Cortex of kidney (tissue), 1 donor: ENCODE measurements at places on chromosomes 13 and 19.

- DNase-seq = no peak
These were observed 12.8 kb upstream of the DOCK9 start for GRCh38 chr13:98990701-98991100.

- no peak for DNase-seq
These were observed 8.1 kb upstream of the LILRB4 start for GRCh38 chr19:54654447-54655321.

DNA sequence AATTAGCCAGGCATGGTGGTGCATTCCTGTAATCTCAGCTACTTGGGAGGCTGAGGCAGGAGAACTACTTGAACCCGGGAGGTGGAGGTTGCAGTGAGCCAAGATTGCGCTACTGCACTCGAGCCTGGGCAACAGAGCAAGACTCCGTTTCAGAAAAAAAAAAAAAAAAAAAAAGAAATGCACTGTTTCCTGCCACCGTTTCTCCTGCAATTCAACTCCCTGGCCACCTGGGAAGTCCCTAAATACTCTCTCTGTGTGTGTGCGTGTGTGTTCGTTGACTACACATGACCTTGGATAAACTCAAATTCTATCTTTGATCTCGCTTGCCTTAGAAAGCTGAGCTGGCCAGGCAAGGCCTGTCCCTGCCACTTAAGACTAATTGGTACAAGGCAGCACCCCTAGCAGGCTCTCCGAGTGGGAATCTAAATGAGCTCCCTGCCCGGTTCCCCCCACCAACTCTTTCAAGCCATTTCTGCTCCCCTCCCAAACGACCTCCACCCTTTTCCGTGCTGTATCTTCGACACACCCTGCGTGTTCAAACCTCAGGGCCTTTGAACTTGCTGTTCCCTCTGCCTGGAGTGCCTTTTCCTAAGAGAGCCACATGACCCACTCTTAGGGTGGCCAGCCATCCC lies 5.2 kb upstream of the BCAT2 start:
- DNase-seq = no peak

GRCh38 chr13:44101347-44102083 lies 221.8 kb downstream of the LACC1 start:
- DNase-seq = no peak

DNA sequence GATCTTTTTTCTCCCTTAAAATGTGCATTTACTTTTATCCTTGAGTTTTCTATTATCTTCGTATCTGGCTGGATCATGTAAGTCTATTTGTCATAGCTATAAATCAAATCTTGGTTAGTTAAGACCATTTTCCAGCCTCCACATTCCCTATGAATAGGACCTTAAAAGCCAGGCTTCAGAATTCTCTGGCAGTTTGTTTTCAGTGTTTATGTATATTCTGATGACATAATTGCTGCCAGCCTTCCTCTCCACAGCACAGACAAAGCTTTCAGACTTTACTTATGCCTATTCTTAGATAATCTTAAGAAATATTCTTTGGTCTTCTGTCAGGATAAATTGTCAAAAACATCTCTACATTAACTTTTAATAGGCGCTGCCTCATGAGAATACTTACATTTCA lies 870.8 kb upstream of the SPRY2 start:
- no peak for DNase-seq

GRCh38 chr13:109751477-109751876 lies 34.9 kb downstream of the IRS2 start:
- DNase-seq = no peak

DNA sequence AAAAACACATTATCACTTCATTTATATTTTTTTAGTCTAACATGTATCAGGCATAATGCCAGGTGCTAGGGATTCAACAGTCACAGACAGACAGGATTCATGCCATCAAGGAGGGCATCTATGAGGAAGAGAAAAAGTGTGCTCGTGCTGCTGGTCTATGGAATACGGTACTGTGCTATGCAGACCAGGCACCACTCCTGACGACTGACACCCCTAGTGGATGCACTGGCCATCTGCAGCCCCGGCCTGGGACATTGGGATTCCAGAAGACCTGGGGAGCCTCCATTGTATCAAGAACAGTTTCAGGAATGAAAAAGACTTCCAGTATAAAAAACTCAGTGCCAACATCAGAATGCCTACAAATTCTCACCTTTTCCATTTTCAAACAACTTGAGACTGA lies 94.0 kb downstream of the KLF12 start:
- DNase-seq = no peak

DNA sequence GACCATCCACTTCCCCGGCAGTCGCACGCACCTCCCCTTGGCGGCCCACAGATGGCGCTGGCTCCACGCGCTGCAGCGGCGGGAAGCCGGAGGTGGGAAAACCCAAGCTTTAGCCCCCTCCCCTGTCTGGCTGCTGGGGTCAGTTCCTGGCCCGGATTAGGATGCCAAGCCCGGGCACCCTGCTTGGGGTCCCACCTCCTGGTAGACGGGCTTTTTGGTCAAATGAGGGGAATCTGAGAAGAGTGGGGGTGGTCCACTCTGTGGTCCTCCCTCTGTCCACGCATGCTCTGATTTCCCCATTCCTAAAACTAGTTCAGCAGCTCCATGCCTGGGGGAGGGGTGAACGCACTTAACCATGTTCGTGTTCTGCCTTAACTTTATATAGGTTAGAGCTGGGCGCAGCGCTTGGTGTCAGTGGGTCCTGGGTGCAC lies 8.1 kb upstream of the ADGRE2 start:
- no peak for DNase-seq

GRCh38 chr13:97142452-97142851 lies 79.7 kb upstream of the MBNL2 start:
- DNase-seq = no peak

DNA sequence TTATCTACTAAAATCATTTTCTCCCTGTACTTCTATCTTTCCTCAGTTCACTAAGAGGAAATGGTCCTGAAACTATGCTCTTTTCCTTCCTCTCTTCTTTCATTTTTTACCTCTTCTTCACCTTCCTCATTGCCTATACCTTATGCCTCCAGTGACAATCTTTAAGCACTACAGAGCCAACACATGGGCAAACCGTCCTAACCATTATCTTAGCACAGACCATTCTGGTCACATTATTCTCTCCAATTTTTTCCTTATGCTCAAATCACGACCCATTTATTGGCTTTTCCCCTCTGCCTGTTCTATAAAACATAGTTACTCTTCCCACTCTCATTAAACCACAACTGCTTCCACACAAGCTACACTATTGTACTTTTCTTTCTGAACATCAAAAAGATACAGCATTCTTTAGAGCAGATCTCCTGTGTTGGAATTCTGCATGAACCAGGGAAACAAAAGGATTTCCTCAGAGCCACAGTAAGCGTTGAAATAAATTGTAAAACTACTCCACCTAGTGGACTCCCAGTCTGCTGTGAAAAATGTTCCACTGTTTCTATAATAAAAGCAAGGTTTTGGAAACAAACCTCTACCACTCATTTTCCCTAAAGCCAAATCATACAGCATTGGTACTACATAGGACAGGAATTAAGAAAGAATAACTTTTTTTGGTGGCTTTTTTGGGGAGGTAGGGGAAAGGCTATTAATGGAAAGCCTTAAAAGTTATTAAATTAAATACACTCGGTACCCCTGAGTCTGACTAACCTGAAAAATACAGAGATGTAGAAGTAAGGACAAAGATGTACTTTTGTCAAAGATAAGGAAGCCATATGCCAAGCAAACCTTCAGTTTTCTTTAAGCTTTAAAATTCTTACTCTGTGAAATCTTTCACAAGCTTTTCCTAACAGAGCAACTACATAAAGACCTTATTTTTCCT lies 19.5 kb downstream of the NUFIP1 start:
- no peak for DNase-seq

- no peak for DNase-seq
These were observed 287.0 kb downstream of the DCT start for GRCh38 chr13:94192431-94192975.

DNA sequence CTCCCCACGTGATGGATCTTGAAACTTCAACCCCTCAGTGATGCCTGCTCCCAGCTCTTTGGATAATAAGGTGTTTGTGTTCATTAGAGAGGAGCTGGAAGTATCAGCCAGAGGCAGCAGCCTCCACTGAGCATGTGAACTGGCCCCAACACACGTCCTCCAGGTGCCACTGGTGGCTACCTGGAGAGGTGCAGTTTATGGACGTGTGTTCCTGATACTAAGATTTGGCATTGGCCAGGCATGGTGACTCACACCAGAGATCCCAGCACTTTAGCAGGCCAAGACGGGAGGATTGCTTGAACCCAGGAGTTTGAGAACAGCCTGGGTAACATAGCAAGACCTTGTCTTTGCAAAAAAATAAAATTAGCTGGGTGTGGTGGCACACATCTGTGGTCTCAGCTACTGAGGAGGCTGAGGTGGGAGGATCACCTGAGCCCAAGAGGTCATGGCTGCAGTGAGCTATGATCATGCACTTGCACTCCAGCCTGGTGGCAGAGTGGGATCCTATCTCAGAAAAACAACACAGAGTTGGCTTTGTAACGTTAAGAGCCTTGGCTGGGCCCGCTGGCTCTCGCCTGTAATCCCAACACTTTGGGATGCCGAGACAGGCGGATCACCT lies 34.4 kb downstream of the SLC25A42 start:
- no peak for DNase-seq

DNA sequence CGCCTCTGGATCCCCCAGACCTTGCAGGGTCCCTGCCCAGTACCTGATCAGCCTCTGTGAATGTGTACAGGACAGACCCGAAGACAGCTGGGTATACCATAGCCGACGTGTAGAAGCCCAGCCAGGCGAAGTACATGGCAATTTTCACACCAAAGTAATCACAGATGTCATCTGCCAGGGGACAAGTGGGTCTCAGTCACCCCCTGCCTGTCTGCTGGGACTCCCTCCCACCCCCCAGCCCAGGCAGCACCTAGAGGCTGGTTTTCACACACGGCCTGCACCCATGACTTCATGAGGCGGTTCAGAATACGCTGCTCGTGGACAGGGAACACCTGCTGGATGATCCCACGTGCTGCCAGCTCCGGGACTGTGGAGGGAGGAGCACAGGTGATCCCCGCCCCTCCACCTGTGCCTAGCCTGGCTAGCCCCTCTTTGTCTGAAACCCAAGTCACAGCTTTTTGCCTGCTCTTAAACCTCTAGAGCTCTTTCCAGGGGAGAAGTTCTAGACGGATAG lies 3.6 kb downstream of the ANO8 start:
- DNase-seq = no peak

DNA sequence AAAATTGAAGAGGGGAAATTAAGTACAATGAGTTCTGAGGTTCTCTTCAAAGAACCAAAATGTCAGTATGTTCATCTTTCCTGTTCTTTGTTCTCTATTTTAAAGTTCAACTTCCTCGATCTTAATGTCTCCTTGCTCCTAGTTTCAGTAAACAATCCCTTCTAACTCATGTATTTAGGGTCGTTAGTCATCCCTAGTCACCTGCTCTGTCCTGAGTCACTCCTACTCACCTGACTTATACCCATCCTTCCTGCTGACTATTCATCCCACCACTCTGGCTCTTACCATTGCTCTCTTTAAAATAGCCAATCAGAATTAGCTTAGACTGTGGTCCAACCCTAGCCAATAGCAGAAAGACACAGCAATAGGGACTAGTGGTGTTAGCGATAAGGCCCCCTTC lies 24.3 kb downstream of the ZNF90 start:
- no peak for DNase-seq

- no peak for DNase-seq
These were observed 18.0 kb downstream of the CLASRP start for GRCh38 chr19:45056831-45057230.

DNA sequence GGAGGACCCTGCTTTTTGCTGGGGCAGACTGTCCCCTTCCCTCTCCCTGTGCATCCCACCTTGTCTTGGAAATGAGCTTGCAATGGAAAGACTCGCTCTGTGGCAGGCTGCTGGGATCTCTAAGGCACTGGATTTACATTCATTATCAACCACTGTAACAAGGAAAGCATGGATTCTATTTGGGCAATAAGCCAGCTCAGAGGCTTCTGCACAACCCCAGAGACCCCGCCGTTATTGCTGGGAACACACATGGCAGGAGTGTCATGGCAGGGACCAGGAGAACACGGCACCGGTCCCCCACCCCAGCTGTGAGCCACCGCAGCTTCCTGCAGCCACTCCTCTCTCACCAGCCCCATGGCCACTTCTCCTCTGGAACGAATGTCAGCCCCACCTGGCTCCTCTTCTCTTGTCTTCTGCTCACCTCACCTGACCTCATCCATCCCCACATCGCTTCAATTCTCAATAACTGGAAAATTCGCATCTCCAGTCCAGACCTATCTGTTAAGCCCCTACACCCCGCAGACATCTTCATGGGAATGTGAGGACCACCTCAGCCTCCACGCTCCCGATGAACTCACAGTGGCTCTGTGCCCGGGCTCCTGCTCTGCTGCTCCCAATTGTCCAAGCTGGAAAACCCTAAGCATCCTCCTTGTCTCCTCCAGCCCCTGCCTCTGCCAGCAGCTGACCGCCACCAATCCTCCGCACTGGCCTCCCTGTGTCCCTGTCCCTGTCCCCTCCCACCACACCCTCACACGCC lies 181.5 kb downstream of the USP12 start:
- DNase-seq = no peak

- no peak for DNase-seq
These were observed 816.8 kb upstream of the PCDH9 start for GRCh38 chr13:68046903-68047302.

DNA sequence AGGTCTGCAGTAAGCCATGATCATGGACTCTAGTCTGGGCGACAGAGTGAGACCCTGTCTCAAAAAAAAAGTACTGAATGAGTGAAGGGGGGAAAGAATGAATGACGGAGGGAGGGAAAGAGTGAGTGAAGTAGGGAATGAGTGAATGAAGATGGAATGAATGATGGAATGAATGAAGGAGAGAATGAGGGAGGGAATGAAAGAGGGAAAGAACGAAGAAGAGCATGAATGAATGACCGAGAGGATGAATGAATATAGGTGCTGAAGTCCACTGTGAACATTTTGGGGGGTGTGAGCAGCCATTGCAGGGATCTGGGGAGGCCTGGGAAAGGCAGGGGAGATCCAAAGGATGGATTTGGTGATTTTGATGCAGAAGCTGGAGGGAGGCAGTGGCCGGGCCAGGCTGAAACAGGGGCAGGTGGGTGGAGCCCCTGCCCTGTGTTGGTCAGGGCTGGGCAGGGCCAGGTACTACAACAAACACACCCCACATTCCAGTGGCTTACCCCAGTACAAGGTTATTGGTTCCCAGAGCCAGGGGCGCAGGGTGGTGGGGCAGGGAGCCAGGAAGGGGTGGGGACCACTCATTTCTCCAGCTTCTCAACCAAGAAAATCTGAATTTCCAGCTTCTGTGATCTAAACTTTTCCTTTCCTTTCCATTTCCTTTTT lies 14.3 kb downstream of the SLC27A1 start:
- no peak for DNase-seq

- no peak for DNase-seq
These were observed 332.6 kb upstream of the TMTC4 start for GRCh38 chr13:101007245-101007644.

DNA sequence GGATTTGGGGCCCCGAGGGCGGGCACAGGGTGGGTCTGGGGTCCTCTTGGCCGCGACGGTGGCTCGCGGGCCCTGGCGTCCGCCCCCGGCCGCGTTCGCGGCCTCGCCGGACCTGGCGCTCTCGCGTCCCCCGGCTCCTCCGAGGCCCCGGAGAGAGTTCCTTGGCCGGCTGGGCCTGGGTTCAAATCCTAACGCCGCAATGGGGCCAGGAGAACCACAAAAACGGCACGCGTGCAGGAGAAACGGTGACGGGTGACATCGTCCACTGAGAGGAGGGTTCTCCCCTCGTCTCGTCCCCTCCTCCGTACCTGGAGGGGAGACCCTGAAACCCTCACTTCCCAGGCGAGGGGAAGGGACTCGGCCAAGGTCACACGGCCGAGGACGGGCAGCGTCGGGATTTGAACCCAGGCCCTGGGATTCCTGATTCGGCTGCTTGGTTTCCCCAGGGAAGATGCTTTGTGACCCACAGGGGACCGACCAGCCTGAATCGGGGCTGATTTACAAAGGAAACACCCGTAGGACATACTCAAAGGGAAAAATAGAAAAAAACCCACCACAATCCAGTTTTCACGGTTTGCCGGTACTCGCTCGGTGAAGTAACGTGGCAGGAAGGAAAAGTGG lies 624 bp downstream of the SAFB start:
- DNase-seq = no peak
